Activated CD4-positive, alpha-beta T cell treated with anti-CD3 and anti-CD28 coated beads, Interleukin-2, amount 10 ng/mL, durations not matched to agents 7 days and 5 days (primary cell): ENCODE measurements at places on chromosomes 1 and 21.

DNA sequence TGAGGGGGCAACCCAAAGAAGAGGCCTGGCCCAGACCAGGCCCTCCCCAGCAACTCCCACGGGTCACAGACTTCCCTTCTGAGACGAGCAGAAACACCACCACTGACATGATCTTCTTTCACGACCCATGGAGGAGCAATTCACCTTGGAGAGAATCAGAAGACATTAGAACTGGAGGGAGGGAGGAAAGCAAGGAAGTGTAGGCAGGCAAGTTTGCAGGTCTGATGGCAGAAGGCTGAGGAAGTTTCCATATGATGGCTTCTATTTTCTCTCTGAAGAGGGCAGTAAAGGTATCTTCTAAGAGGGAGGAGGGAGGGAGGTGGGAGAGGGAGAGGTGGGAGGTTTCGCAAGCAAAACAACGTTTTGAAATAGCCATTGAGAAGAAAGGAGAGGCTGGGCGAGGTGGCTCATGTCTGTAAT is 1.4 kb upstream of the UBXN10 start:
- H3K4me3 ChIP-seq: no peak overlapping the region
- peaks cover 5% of the 10 kb centered on the region for H3K36me3 ChIP-seq
- peaks cover 24% of the 10 kb centered on the region for H3K27me3 ChIP-seq
- H3K4me1 ChIP-seq: peaks cover 47% of the 10 kb centered on the region

GRCh38 chr1:97186381-97186780 is 464.8 kb downstream of the PTBP2 start:
- H3K27ac ChIP-seq: no peak overlapping the region
- DNase-seq: peak; percentile 7
- peaks cover 4% of the 10 kb centered on the region for H3K36me3 ChIP-seq
- H3K4me3 ChIP-seq: no peak overlapping the region
- H3K27me3 ChIP-seq: no peaks in the 10 kb centered on the region

GRCh38 chr1:13228343-13228781 is 2.4 kb upstream of the PRAMEF18 start:
- peak; percentile 52 for DNase-seq
- no peaks in the 10 kb centered on the region for H3K4me1 ChIP-seq
- no peak overlapping the region for H3K27ac ChIP-seq
- no peak overlapping the region for H3K4me3 ChIP-seq
- H3K36me3 ChIP-seq: no peaks in the 10 kb centered on the region

- DNase-seq: no peak
- H3K27me3 ChIP-seq: no peaks in the 10 kb centered on the region
- H3K36me3 ChIP-seq: no peaks in the 10 kb centered on the region
- H3K4me1 ChIP-seq: no peaks in the 10 kb centered on the region
- no peak overlapping the region for H3K4me3 ChIP-seq
Measured at GRCh38 chr21:26212220-26212619, 41.6 kb upstream of the APP start.

DNA sequence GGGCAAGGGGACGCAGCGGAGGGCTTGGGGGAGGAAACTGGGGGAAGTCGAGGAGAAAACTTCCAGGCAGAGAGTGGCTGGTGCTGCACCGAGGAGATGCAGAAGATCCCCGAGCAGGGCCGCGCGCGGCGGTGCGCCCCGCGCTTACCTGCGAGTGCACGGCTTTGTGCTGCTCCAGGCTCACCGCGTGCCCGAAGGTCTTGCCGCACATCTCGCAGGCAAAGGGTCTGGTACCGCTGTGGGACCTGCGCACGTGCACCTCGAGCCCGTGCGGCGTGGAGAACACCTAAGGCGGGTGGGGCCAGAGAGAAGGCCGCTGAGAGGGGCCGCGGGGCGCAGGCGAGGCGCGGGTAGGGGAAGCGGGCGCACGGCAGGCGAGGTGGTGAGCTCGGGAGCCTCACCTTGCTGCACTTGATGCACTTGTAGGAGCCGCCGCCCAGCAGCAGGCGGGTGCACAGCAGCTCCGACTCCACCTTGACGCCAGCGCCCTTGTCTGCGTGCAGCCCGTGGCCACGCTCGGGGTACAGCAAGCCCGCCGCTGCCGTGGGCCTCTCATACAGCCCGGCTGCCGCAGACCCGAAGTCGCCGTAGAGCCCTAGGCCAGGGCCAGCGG is 6.4 kb downstream of the GFI1 start:
- H3K4me3 ChIP-seq: peak overlapping the region; percentile 38
- peak overlapping the region; percentile 44 for H3K27ac ChIP-seq
- no peak for DNase-seq
- H3K36me3 ChIP-seq: peaks cover 68% of the 10 kb centered on the region
- H3K4me1 ChIP-seq: peaks cover 65% of the 10 kb centered on the region

- no peak overlapping the region for H3K4me3 ChIP-seq
- peaks cover 26% of the 10 kb centered on the region for H3K27me3 ChIP-seq
- H3K4me1 ChIP-seq: no peaks in the 10 kb centered on the region
Measured at GRCh38 chr1:234150892-234151291, 222.4 kb upstream of the COA6 start.

GRCh38 chr1:157948312-157949073 is 45.0 kb upstream of the KIRREL1 start:
- no peaks in the 10 kb centered on the region for H3K36me3 ChIP-seq
- no peak for DNase-seq
- H3K4me3 ChIP-seq: no peak overlapping the region
- H3K27ac ChIP-seq: no peak overlapping the region
- peaks cover 8% of the 10 kb centered on the region for H3K27me3 ChIP-seq
- no peaks in the 10 kb centered on the region for H3K4me1 ChIP-seq

- no peak for DNase-seq
- no peak overlapping the region for H3K27ac ChIP-seq
- no peak overlapping the region for H3K4me3 ChIP-seq
- H3K4me1 ChIP-seq: no peaks in the 10 kb centered on the region
- no peaks in the 10 kb centered on the region for H3K36me3 ChIP-seq
- no peaks in the 10 kb centered on the region for H3K27me3 ChIP-seq
Measured at GRCh38 chr1:81029266-81029665, 771.5 kb upstream of the ADGRL2 start.

GRCh38 chr1:159177272-159177907 is 6.0 kb downstream of the CADM3 start:
- H3K27ac ChIP-seq: no peak overlapping the region
- no peak overlapping the region for H3K4me3 ChIP-seq
- peak; percentile 64 for DNase-seq
- H3K36me3 ChIP-seq: no peaks in the 10 kb centered on the region
- peaks cover 46% of the 10 kb centered on the region for H3K27me3 ChIP-seq

GRCh38 chr1:176551146-176551545 is 88.2 kb downstream of the PAPPA2 start:
- no peaks in the 10 kb centered on the region for H3K36me3 ChIP-seq
- no peaks in the 10 kb centered on the region for H3K4me1 ChIP-seq
- DNase-seq: no peak
- no peak overlapping the region for H3K4me3 ChIP-seq
- H3K27ac ChIP-seq: no peak overlapping the region

- H3K4me1 ChIP-seq: no peaks in the 10 kb centered on the region
- no peak for DNase-seq
- H3K27me3 ChIP-seq: peaks cover 2% of the 10 kb centered on the region
- no peak overlapping the region for H3K27ac ChIP-seq
Measured at GRCh38 chr1:90348934-90349333, 354.0 kb downstream of the ZNF326 start.

- no peaks in the 10 kb centered on the region for H3K4me1 ChIP-seq
- H3K36me3 ChIP-seq: no peaks in the 10 kb centered on the region
- H3K27me3 ChIP-seq: peaks cover 8% of the 10 kb centered on the region
- no peak overlapping the region for H3K27ac ChIP-seq
Measured at GRCh38 chr1:107450899-107451664, 310.2 kb downstream of the NTNG1 start.

DNA sequence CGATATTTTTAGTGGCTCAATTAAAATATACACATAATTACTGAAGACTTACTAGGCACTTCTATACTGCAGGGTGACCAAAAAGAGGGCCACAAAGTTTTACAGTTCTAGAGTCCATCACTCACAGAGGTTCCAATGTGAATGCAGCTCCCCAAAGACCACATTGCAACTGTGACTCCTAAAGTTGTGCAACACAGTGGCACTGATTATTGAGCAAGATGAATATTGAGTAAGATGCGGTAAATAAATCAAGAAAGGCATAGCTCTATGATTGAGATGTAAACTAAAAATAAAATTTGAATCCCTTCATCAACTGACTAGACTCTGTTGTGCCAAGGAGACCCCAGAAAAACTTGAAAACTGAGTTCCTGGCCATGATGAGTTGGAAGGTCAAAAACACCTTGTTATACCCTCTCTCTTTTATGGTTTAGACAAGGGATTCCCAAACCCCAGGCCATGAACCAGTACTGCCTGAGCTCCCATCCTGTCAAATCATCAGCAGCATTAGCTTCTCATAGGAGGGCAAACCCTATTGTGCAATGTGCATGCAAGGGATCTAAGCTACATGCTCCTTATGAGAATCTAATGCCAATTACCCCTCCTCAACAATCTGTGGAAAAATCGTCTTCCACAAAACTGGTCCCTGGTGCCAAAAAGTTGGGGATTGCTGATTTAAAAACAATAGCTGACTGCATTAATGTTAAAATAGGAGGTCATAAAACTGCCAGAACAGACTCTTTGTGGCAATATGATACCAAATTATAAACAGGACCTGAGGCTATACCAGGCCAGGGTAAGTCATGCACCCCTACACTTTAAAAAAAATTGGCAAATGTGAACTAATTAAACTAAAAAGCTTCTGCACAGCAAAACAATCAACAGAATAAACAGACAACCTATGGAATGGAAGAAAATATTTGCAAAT is 94.3 kb downstream of the ADGRL4 start:
- no peaks in the 10 kb centered on the region for H3K4me1 ChIP-seq
- DNase-seq: no peak
- H3K27me3 ChIP-seq: no peaks in the 10 kb centered on the region
- H3K27ac ChIP-seq: no peak overlapping the region
- no peak overlapping the region for H3K4me3 ChIP-seq
- no peaks in the 10 kb centered on the region for H3K36me3 ChIP-seq

DNA sequence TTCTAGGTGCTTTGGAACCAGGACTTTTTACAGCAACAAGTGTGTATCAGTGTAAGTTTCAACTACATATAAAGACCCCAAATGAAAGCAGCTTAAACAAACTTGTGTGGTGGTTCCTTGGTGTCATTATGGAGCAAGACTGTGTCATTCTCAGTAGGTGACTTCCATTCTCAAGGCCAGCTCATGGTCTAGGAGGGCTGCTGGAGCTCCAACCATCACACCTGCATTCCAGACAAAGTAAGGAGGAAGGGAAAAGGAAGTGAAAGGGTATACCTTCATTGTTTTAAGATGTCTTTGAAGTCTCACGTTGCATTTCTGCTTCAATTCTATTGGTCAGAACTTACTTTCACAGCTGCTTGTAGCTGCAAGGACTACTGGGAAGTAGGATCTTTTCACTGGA is 188.6 kb downstream of the C1orf94 start:
- DNase-seq: no peak
- H3K27me3 ChIP-seq: peaks cover 4% of the 10 kb centered on the region
- no peak overlapping the region for H3K4me3 ChIP-seq
- no peaks in the 10 kb centered on the region for H3K4me1 ChIP-seq
- H3K36me3 ChIP-seq: no peaks in the 10 kb centered on the region

DNA sequence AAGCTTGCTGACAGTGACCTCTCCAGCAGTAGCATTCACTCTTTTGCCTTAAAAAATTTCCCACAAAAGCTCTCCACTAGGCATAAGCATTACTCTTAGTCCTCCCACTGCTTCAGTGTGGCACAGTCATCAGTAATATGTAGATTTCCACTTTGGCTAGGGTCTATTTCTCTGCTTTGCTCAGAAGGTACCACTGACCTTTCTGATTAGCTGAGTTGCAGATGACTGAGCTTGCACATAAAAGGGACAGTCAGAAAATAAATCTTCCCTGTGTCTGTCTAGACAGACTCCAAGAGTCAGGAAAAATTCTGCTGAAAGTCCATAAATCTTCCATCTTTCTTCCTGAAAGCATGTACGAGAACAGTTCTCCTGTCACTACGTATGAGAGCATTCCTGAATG is 56.6 kb upstream of the APP start:
- H3K27ac ChIP-seq: no peak overlapping the region
- no peaks in the 10 kb centered on the region for H3K27me3 ChIP-seq
- DNase-seq: no peak
- no peaks in the 10 kb centered on the region for H3K36me3 ChIP-seq
- H3K4me1 ChIP-seq: no peaks in the 10 kb centered on the region

- H3K4me3 ChIP-seq: peak overlapping the region; percentile 70
- H3K27ac ChIP-seq: peak overlapping the region; percentile 98
- H3K4me1 ChIP-seq: peaks cover 93% of the 10 kb centered on the region
Measured at GRCh38 chr21:35025206-35026152, 23.6 kb downstream of the RUNX1 start.

DNA sequence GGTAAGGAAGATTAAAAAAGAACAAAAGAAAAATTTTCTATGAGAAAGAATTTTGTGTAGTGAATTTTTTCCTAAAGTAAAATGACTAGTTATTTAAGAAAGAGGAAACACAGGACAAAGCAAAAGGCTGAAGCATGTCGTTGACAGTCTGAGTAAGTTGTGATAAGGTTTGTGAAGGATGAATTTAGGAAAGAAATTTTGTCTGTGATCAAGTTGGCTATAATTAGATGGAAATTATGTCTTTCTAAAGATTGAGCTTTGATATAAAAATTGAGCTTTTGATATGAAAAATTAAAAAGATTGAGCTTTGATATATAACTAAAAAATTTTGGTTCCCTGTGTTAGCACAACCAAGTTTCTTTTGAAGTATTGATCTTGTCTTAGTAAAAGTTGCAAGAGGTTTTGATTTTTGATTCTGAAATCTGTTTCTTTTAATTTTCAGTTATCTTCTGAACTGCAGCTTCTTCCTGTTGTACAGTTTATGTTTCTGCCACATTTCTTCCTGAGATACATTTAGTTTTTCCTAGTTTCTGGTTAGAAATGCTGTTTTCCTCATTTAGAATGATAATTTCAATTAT is 101.7 kb upstream of the KIAA0040 start:
- no peak for DNase-seq
- H3K4me3 ChIP-seq: no peak overlapping the region
- H3K27me3 ChIP-seq: peaks cover 35% of the 10 kb centered on the region
- no peaks in the 10 kb centered on the region for H3K36me3 ChIP-seq
- peaks cover 19% of the 10 kb centered on the region for H3K4me1 ChIP-seq
- H3K27ac ChIP-seq: no peak overlapping the region

GRCh38 chr21:34882719-34883131 is 166.4 kb downstream of the RUNX1 start:
- peaks cover 64% of the 10 kb centered on the region for H3K4me1 ChIP-seq
- no peak for DNase-seq
- H3K36me3 ChIP-seq: peaks cover 57% of the 10 kb centered on the region
- H3K4me3 ChIP-seq: peak overlapping the region; percentile 15
